ENCODE measurements at places on chromosomes 12 and 14.

- no peak for DNase-seq
Measured at GRCh38 chr12:110613071-110613770, 708 bp upstream of the TCTN1 start.

- DNase-seq: peak; percentile 58
Measured at GRCh38 chr12:31246470-31246850, 79.5 kb downstream of the SINHCAF start.

DNA sequence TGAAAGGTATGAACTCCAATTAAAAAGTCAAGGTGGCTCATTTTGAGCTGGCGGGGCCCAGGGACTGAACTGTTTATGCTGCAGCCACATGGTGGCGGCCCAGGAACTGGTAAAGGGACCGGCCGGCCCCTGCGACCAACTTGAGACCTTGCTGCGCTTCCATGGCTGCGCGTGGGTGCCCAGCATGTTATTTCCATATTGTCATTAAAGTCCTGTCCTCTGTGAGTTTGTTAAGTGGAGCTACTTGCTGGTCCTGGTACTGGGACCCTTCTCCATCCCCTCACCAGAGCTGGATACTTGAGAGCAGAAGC lies 62.3 kb downstream of the BEGAIN start:
- DNase-seq: no peak

DNA sequence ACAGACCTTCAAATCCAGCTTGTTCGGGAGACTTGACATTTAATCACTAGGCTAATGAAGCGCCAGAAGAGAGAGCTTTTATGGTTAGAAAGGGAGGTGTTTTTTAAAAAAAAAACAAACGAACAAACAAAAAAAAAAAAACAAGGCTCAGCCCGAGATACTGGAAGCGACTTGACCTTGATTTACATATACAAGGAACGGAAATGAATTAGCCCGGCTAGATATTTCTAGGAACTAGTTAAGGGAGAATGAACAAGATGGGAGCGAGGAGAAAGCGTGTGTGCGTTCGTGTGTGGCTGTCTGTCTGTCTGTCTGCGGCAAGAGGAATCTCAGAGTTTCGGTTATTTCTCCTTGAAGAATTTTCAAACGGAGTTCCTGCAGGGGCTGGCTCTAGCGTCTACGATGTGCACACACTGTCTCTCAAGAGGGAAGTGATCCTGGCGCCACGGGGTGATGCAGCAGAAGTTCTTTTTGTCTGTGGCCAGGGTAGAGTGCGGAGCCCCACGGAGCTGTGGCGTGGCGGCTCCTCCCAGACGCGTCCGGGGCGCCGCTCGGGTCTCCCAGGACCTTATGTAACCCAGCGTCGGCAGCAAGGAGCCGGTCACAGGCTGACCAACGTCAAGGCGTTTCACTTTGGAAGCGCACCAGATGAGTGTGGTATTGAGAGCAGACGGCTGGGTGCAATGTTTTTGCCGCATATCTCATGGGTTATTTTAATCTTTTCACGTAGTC lies 18.8 kb downstream of the SOCS2 start:
- peak; percentile 86 for DNase-seq

GRCh38 chr12:3977621-3978020 lies 104.4 kb upstream of the PARP11 start:
- DNase-seq: no peak

GRCh38 chr12:62516927-62517326 lies 50.3 kb downstream of the MON2 start:
- DNase-seq: no peak

- no peak for DNase-seq
Measured at GRCh38 chr14:98446508-98446907, 825.5 kb downstream of the BCL11B start.

DNA sequence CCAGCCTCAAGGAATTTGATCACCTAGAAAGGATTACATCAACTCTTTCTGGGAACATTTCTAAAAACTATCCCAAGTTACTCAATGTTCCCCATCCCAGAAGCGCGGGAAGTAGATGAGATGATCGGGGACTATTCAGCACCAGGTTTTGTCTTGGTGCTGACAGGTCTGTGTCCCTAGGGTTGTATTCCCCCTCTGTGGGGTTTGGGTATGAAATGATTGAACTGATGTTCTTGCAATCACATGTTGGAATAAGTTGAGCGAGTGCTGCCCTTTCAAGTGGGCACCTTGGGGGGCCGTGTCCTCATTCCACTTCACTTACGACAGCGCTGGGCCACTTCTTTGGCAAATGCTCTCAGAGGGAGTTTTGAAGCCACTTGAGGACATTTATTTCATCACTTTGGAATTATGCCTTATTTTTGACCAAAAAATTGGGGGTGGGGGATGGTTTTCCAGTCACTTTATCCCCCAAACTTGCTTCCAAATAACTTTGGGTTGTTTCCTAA lies 69.8 kb downstream of the RFX4 start:
- DNase-seq: no peak

DNA sequence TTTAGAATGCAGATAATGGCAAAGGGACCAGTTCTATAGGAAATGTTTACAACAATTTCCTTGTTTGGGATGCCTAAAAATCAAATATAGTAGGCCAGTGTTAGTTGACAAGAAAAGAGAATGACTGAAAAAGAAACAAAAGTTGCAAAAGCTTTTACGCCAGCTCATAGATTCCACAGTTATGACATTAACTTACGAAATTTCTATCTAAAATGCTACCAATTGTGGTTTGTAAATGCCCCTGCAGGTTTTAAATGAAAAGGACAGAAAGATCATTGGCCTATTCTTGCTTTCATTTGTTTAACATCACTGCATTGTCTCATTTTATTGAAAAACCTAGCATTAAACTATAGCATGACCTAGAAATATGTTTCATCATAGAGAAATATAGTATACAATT lies 345.8 kb downstream of the CCDC91 start:
- DNase-seq: peak; percentile 49

GRCh38 chr14:99240627-99241324 lies 31.2 kb downstream of the BCL11B start:
- DNase-seq: no peak
